ENCODE measurements at places on chromosomes 6 and 20.

DNA sequence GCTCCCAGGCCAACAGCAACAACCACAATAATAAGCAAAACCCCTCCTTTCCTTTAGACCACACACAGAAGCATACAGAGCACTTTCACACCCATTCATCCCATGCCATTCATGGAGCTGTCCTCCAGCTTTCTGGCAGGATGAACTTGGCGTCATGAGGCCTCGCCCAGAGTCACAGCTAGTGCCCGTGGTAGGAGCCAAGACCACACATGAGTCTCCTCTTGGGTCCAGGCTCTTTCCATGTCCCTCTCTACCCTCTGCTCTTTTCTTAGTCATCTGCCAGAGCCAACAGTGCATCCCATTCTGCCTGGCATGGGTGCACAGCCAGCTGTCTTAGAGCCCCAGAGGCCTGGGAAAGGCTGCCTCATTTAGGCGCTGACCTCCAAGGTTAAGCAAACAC lies 1.8 kb upstream of the TGM3 start:
- no peak for DNase-seq

DNA sequence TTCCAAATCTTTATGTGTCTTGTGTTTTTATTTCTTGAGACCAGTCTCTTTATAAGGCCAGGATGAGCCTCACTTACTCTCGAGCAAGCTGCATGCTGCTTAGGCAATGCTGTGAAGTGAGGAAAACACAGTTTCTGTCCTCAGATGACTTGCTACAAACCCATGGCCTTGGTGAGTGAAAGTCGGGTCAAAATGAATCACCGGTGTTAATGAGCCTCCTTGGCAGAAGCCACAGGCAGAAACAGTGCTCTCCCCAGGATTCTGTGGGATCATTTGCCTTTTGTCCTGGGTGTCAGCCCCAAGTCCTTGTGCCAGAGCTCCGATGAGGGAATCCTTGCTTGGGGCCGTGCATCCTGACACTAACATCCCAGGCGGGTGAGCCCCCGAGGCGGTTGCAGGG lies 482.5 kb downstream of the QKI start:
- DNase-seq: no peak

- DNase-seq: no peak
Measured at GRCh38 chr6:89583559-89583958, 55.0 kb downstream of the LYRM2 start.

DNA sequence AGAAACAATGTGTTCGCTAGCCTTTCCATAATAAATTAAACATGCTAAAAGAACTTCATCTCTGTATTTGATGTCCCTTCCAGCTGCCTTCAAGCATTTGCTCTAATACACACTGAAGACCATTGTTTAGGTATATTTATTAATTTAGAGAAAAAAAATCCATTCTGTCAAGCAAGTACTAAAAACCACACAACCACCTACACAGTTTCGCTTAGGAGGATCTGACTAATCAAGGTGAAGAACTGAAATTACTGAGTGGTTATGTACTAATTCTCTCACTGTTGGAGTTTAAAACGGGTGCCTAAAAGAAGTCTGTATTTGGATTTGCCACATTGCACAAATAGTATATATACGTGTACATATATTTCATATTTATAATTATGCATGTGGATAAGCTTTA lies 58.9 kb downstream of the GMDS start:
- no peak for DNase-seq

- no peak for DNase-seq
Measured at GRCh38 chr6:122713138-122713537, 66.4 kb upstream of the FABP7 start.

- no peak for DNase-seq
Measured at GRCh38 chr20:40599987-40600386, 89.0 kb downstream of the MAFB start.

DNA sequence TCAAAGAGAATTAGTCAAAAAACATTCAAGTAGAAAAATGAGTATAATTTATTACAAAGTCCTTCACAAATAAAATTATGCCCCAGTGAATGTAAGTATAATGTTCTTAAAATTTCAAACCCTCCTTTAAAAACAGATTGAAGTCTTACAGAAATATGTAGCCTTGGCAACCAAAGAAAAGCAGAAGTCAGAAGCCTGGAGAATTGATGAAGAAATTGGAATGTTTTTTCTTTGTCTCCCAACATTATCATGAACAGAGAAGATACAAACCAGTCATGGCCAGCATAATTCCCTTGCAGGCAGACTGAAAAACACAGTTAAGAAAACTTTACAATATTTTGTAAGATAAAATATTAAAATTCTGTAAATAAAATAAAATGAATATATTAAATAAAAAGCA lies 221.9 kb downstream of the TBC1D32 start:
- no peak for DNase-seq

- no peak for DNase-seq
Measured at GRCh38 chr6:126795161-126795560, 323.3 kb upstream of the RSPO3 start.

DNA sequence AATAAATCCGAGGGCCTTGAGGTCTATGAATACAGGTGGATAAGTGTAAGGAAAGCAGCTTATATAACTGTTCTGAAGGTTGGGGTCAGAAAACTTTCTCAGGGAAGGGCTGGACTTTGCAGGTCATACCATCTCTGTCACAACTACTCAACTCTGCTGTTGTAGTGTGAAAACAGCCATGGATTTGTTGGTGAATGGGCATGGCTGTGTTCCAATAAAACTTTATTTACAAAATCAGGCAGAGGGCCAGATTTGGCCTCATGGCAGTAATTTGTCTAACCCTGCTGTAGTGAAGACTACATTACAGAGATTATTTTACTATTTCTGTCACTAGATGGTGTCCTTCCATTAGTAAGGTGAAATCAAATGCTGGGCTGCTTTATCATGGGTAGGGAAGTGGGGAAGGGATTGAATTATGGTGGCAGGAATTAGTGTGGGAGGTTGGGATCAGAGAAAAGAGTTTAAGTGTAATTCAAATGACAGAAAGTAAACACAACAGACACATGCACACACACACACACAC lies 409.6 kb upstream of the CHD6 start:
- DNase-seq: no peak

DNA sequence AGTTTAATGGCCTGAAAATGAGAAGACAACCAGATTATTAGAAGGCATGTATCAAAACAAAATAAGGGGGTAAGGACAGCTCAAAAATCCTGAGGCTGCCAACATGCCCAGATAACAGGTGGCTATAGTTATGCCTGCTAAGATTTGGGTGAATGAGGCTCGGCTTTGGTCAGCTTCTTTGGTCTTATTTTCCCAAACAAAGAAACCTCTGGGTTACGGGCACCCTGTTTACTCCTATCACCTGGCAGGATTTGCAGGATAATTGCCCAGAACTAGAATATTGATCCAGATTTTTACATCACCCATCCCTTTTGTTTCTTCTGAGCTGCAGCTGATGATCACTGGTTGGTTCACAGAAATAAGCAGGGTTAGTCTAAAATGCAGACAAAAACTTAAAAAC lies 74.3 kb downstream of the SLC16A10 start:
- DNase-seq: no peak

GRCh38 chr6:137084090-137084489 lies 39.3 kb upstream of the IL20RA start:
- DNase-seq: no peak

- no peak for DNase-seq
Measured at GRCh38 chr6:16429669-16430068, 191.3 kb downstream of the GMPR start.

GRCh38 chr6:109820706-109821350 lies 129.7 kb downstream of the FIG4 start:
- DNase-seq: no peak

GRCh38 chr20:35629427-35630145 lies 14.0 kb downstream of the SPAG4 start:
- no peak for DNase-seq

DNA sequence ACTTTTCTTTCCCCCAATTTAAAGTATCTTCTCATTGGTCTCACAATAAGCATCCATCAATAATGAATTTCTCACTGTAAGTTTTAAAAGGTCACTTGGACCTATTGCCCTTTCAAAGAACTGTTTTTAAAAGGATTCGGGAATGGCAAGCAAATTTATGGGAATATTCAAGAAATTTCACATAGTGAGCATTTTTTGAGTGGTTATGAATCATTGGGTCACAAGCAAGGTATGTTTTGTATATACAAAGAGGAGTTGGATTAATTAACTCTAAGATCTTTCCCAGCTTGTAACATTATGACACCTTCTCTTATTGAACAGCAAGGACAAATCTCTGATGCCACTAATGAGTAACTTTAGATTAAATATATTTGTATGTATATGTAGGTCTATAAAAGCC lies 165.0 kb downstream of the MOXD1 start:
- DNase-seq: no peak

DNA sequence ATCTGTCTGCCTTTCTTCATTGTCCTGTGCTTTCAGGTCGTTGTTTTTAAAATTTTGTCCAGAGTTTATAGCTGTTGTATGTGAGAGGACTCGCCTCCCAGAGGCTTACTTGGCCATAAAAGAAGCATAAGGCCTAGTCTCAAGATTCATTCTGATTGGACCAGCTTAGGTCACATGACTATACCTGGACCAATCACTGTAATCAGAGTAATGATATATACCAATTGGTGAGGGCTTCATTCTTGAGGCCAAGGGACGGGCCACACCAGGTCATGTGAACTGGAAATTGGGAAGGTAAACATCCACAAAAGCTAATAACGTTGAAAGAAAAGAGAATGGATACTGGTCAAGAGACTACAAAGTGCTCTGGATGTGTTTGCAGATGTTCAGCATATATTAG lies 141.4 kb upstream of the SULF2 start:
- DNase-seq: no peak

- peak; percentile 82 for DNase-seq
Measured at GRCh38 chr6:29847871-29848630, 20.4 kb downstream of the HLA-G start.

DNA sequence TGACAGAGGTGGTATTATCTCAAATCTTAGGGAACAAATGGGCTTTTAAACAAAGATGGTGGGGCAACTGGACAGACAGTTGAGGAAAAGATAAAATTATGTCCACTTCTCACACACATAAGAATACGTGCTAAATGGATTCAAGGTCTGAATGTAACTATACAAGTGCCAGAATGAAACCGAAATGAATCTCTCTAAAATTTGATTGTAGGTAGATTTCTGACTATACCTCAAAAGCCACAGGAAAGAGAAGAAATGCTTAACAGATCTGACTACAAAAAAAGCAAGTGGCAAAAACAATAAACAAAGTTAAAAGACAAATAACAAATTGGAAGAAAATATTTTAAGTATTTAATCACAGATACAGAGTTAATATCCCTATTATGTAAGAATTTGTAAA lies 182.7 kb upstream of the OLIG3 start:
- DNase-seq: no peak

- DNase-seq: no peak
Measured at GRCh38 chr6:125041740-125042459, 79.7 kb downstream of the RNF217 start.

DNA sequence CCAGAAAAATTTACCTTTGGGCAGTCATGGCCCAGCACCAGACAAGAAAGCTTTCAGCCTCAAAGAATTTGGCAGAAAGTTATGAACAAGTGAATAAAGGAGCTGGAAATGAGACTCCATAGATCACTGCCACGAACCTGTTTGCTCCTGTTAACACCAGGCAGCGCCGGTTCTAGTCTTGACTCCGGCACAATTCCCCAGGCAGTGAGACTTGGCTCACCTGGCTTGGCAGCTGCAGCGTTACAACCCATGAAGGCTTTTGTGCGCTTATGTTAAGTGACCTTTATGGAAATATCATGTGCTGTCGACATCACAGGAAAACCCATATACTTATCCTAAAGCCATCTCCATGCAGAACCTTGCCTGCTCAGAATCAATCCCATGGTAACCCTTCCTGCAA lies 22.2 kb upstream of the FOXC1 start:
- DNase-seq: no peak

DNA sequence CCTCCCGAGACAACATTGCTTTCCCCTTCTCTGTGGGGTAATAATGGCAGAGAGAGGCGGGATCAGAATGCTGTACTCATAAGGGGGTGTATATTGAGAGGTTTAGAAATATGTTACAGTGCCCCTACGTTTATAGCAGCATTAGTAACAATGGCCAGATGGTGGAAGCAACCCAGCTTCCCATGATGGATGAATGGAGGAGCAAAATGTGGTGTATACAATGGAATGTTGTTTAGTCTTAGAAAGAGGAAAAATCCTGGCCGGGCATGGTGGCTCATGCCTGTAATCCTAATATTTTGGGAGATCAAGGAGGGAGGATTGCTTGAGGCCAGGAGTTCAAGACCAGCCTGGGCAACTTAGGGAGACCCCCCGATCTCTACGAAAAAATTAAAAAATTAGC lies 12.9 kb downstream of the BANF2 start:
- no peak for DNase-seq

GRCh38 chr6:51028276-51028675 lies 209.6 kb downstream of the TFAP2B start:
- no peak for DNase-seq

- DNase-seq: no peak
Measured at GRCh38 chr20:973785-974194, 28.3 kb downstream of the RSPO4 start.

Data from activated CD8-positive, alpha-beta memory T cell treated with anti-CD3 and anti-CD28 coated beads for 1 hour (primary cell).